ENCODE measurements at places on chromosomes 1 and 21. TPM values are rescaled to one million over a fixed set of nuclear protein-coding genes. Genes with fewer than 3 reads are reported as not detected.

TNFSF4 gene
- 49.1 TPM for total RNA-seq

DNA sequence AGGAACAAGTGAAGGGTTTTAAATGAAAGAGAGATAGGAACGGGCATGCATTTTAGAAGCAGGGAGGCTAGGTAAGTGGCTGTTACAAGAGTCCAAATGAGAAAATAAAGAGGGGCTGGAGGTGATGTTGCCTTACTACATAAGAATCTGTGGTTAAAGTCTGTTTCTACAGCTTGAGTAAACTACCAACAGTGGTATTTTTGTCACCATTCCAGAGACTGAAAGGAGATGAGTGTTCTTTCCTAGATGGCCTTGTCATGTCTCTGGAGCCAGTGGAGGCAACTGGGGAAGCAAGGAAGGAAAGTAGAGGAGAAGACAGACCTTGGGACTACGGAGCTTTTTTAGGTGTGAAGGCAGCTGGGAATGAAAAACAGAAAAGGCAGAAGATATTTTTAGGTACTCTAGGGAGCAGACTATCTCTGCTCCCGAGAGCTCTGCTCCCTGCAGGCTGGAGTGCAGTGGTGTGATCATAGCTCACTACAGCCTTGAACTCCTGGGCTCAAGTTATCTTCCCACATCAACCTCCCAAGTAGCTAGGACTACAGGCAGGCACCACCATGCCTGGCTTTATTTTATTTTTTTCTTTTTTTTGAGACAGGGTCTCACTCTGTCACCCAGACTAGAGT is 12.2 kb downstream of the HDAC1 start:
- no peak for DNase-seq

- DNase-seq, result no peak
These were observed 20.3 kb downstream of the RXRG start for GRCh38 chr1:165424454-165425216.

DNA sequence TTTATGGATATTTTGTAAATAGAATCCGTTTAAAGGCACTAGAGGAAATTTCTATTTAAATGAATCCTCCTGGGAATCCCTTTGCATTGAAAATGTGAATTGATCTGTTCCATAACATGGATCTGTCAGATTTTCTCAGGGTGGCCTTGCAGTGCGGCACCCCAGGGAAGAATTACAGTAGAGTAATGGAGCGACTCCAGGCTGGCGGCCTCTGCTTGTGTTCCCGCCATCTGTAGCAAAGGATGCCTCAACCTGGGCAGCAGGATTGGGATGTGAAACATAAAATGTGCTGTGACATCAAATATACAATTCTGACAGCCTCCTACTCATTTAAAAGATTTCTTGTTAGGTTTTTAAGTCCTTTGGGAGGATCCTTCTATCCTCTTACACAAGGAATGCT is 115.9 kb downstream of the RHOU start:
- no peak for DNase-seq

DNA sequence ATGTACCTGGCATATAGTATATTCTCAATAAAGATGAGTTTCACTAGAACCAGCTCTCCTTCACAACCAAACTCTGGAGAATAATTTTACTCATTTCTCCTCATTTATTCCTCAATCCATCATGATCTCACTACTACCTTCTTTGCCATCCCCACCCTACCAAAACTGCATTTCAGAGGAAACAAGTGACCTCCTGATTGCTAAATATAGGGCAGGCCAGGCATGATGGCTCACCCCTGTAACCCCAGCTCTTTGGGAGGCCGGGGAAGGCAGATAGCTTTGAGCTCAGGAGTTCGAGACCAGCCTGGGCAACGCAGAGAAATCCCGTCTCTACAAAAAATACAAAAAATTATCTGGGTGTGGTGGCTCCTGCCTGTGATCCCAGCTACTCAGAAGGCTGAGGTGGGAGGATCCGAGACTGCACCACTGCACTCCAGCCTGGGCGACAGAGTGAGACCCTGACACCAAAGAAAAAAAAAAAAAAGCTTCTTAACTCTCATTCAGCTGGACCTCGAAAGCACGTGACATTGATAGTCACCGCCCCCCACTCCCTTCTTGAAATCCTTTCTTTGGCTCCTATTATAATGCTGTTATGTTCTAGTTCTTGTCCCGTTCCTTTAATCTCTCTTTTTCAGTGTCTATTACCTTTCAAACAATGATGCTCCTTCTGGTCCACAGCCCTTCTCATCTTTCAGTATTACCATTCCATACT is 2.1 kb downstream of the TESK2 start:
- no peak for DNase-seq
